ENCODE measurements at places on chromosomes 2 and 18. TPM values are rescaled to one million over a fixed set of nuclear protein-coding genes. Genes with fewer than 3 reads are reported as not detected.

ABHD1 gene
- not detected for total RNA-seq

NPPC gene
- not detected for total RNA-seq

SFT2D3 gene
- 11.1 TPM for total RNA-seq

DNA sequence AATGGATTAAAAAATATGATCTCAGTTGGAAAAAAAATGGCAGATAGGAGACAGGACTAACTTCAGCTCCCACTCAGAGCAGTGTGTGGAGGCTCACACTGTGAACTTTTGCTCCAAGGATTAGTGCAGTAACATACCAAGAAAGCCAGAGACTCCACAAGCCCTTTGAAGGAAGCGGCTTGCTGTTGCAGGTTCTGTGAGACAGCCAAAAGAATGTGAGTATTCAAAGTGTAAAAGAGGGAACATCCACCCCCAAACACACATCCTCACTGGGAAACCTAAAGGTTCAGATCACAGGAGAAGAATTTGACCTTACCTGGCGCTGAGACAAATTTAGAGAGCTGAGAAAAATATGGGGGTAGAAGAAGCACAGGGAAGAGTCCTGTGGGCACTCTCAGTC is 77.5 kb downstream of the FAM171B start:
- DNase-seq, result no peak

GRCh38 chr2:175576875-175577274 is 395.4 kb upstream of the ATP5MC3 start:
- no peak for DNase-seq

DNA sequence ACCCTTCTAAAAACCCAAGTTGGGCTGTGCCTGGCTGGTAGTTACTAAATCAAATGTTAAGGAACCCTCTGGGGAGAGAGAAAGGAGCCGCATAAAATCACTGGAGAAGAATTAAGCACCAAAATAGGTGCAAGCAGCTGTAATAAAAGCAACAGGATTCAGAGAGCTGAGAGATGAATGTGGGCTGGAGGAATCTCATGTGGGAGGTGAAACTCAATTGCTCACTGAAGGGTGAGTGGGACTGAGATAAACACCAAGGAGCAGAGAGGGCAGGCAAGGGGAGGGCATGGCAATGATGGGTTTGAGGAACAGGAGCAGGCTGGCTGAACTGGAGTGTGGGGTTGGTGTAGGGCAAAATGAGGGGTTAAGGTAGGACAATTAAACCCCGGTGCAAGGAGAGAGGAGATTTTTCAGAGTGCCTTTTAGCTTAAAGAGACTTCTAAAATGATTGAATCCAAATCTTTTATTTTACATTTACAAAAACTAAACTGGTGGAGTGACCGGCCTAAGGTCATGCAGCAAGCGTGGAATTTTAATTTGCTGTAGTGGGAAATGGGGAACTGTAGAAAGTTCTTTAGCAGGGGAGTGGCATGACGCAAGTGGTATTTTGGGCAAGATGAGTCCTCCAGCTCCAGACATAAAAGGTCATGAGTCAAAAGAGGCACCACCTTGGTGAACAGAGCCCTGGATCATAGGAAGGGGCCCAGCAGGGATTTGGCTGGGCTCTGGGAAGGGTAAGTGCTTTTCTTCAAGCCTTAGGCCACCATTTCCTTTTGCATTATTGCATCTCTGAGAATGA is 10.5 kb downstream of the PLB1 start:
- no peak for DNase-seq

DNA sequence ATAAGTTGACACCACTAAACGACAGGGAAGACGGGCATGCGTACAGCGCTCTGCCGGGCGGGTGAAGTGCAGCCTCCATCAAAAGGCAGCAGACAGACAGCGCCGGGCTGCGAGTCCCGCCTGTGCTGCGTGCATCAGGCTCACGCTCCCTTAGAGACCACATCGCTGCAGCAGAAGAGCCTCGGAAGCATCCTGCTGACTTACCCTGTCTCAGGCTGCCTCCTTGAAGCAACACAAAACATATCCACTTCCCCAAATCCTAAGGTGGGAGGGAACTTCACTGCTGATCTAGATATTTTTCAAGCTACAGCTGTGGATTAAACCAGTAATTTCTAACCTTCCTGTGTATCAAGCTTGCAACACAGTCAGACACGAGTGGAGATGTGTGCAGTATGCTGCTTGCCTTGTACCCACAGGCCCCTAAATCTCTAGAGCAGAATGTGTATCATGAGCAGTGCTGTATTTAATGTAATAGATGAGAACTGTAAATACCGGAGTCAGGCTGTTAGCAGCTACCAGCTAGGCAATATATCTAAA is 6.4 kb downstream of the MYT1L start:
- DNase-seq, result no peak

GRCh38 chr2:199439542-199439941 is 18.2 kb downstream of the SATB2 start:
- no peak for DNase-seq

Measured in HT-29 (cell line).